ENCODE measurements at places on chromosomes 13 and 19. TPM values are rescaled to one million over a fixed set of nuclear protein-coding genes. Genes with fewer than 3 reads are reported as not detected.

DNMT1 gene
- polyA plus RNA-seq: 99.0 TPM

ADAMTSL5 gene
- 0.52 TPM for polyA plus RNA-seq

DPF1 gene
- 1.3 TPM for polyA plus RNA-seq

PCDH20 gene
- 8.8 TPM for polyA plus RNA-seq

ZNF528 gene
- polyA plus RNA-seq: 29.6 TPM

ZNF208 gene
- 3.0 TPM for polyA plus RNA-seq

PIH1D1 gene
- 84.7 TPM for polyA plus RNA-seq

CYP4F2 gene
- not detected for polyA plus RNA-seq

Data from right renal cortex interstitium (tissue), 3 donors.